ENCODE measurements at places on chromosomes 5 and 9.

DNA sequence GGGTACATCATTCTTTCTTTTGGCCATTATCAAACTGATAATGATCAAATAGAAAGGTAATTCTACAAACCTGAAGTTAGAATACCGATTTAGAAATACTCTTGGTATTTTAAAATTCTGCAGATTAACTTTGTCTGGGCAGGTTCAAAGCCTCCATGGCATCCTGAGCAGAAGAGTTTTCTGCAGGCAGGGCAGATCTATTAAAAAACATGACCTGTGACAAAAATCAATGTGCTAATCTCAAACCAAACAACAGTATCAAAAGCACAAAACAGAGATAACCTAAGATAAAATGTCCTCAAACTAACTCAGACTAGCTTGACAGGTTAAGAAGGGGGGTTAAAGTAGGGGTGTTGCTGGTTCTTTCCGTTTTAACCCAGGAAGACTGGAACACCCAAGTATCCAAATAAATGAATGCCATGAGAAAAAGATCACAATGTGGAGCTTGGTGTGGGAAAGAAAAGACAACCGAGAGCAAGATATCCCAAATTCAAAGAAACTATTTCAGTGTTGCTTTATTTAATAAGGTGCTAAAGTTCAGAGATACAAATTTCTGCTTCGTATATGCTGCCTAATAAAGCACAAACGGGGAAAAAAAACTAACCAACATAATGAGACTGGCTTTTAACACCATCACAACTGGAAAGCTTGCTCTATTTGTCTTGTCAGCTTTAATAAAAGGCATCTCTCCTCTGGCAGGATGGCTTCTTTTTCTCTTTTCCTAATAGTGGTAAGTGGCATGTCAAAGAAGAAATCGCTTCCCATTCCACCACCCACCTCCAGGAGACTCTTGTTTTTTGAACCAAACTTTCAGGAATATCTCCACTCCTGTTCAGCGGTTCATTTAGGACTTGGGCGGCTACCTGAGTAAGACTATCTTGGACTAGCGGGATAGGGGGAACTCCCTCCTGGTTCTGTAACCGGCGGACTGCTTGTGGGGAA is 2.3 kb downstream of the EFNA5 start:
- DNase-seq: no peak

GRCh38 chr9:124239249-124240073 is 18.3 kb upstream of the NEK6 start:
- no peak for DNase-seq

DNA sequence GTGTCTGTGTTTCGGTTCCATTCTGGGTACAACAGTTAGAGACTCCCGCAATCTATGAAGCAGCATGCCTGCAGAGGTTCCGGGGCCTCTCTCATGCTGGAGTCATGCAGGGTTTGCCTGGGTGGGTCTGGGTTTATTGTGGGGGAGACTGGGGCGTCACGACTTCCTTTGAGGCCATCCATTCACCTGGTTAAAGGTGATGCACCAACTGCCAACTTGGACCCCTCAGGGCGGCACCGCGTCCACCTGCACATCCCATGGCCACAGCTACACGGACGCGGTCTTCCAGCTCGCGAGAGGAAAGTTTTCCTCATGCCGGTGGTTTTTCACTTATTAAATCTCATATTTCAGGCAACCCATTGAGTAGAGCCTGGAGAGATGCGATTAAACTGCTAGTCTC is 30.9 kb upstream of the IRX4 start:
- DNase-seq: peak; percentile 38

- no peak for DNase-seq
Observed at GRCh38 chr9:32427111-32427873, 42.8 kb downstream of the ACO1 start.

- peak; percentile 54 for DNase-seq
Observed at GRCh38 chr5:167982-168660, 23.2 kb upstream of the LRRC14B start.

DNA sequence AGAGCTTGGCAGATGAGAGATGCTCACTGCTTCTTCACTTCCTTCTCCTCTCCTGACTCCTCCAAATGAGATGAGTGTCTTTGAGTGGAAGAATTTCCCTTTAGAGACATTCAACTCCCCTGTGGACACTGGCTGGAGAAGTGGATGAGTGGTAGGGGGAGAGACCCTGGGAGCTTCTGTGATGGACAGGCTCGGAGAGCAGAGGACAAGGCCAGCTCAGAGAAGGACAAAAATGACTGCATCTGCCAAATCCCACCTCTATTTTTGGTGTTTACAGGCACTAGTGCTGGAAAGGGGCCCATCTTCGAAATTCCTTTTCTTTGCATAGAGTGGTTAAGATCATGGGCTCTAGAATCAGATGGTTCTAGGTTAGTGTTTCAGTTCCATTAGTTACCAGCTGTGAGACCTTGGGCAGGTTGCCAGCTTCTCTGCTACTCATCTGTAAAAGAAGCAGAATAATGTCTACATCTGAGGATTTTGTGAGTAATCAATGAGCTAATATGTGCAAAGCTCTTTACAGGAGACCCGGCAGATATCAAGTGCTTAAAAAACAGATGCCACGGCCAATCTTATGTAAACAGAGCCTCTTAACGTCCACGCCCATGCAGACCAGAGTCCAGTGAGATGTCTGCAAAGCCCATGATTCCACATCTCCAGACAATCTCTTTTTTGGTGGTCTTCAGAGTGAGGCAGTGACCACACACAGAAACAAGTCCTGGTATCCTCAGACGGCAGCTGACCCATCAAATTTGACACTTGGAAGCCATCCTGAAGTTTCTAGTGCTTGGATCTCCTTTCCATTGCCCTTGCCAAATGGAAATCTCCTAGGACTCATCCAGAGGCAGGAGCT is 13.6 kb upstream of the COL27A1 start:
- DNase-seq: no peak

- DNase-seq: no peak
Observed at GRCh38 chr5:175652741-175653663, 4.9 kb upstream of the HRH2 start.

GRCh38 chr5:38379350-38379937 is 121.1 kb downstream of the EGFLAM start:
- no peak for DNase-seq

- peak; percentile 55 for DNase-seq
Observed at GRCh38 chr9:93815135-93815534, 140.0 kb downstream of the BARX1 start.

GRCh38 chr9:123131258-123131657 is 97.8 kb downstream of the GPR21 start:
- DNase-seq: no peak

GRCh38 chr9:13432904-13433303 is 153.4 kb upstream of the MPDZ start:
- DNase-seq: no peak

GRCh38 chr9:131992906-131993657 is 86.6 kb downstream of the MED27 start:
- DNase-seq: no peak

DNA sequence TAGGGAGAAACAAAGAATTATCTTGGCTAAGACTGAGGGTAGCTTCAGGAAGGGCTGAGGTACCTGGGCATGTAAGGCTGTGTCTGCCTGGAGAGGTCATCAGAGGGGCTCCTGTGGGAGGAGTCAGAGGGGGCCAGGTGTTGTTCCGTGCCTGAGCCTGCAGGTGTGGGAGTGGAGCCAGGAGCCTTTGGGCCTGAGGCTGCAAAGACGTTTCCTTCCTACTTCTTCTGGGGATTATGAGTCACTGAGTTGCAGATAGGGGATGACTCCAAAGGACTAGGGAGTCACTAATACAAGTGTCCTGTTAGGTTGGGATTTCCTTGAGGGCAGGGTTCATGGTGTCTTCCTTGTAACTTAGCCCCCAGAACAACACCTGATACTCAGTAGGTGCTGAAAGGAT is 391.1 kb downstream of the ARHGEF28 start:
- DNase-seq: no peak

GRCh38 chr9:4987961-4988421 is 2.9 kb downstream of the JAK2 start:
- DNase-seq: no peak

DNA sequence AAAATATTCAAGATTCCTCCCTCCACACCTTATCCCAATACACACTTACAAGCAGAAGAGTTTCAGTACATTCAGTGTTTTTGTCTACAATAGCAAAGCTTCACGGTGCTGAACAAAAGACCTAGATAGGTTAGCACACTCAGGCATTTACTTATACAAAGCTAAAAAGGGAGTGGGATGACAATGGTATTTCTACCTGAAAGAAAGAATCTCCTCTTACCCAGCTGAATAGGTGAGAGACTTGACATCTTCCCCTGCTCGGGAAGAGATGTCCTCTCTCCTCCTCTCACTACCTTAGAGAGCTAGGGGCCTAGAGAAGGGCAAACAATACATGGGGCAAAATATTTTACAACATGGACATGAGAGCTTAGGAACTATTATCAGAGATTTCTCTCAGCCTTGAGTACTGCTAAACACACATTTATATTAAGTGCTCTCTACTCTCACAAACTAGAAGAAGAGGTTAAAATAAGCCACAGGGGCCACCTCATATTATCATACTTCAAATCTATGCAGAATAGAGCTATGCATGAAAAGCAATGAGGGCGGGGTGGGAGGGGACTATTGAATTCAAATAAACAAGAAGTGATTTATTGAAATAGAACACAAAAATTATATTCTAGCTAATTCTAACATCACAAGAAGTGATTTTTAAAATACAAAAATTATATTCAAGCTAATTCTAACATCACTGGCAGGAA is 38.6 kb upstream of the RNF38 start:
- DNase-seq: no peak

- DNase-seq: peak; percentile 62
Observed at GRCh38 chr5:178308541-178309092, 76.0 kb upstream of the PHYKPL start.

DNA sequence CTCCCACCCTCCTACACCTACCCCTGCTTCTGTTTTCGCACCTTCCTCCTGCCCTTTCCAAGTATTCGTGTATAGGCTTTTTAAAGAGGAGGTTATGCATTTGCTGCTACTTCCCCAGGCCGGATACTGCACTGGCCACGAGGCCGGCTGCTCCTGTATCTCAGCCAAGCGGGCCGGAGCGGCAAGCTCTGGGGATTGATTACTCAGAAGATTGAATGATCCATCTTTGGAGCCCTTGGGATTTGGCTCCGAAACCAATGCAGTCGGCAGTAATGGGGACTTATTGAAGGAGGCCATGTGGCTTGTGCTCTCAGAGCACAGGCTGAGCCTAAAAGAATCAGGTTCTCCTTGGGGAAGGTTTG is 405.3 kb downstream of the TLE4 start:
- DNase-seq: no peak

DNA sequence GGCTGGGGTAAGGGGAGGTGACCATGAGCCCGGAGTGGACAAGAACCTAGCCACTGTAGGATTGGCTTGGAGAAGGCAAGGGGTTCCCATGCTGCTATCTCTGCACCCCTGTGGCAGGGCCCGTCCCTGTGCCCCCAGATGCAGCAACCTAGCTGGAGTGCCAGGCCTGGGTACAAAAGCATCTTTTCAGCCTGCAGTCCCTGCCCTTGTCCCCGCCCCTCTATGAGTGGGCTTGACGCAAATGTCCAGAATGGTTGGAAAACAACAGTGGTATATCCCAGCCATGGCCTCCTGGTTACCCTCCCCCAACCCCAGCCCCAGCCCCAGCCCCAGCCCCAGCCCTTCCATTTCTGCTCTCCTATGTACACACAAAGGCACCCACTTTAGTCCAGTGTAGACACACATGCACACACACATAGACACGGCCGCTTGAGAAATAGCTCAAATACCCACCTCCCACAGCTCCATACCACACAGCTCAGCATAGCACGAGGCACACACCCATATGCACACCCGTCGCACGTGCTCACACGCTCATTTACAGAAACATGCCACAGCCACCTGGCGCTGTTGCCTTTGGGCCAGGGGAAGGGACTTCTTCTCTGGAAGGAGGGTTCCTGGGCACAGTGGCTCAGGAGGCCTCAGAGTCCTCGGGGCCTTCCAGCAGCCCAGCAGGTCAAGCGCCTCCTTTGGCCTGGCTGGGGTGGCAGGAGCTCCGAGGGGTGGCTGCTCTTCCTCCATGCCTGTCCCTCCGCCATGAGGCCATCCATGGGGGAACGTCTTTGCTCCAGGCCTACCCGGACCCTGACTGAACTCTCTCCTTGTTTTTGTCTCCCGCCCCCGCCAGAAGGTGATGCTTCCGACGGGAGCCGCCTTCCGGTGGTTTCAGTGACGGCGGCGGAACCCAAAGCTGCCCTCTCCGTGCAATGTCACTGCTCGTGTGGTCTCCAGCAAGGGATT is 34.1 kb downstream of the CXXC5 start:
- DNase-seq: no peak

- DNase-seq: peak; percentile 92
Observed at GRCh38 chr9:128117613-128118471, 9.7 kb downstream of the PTGES2 start.

DNA sequence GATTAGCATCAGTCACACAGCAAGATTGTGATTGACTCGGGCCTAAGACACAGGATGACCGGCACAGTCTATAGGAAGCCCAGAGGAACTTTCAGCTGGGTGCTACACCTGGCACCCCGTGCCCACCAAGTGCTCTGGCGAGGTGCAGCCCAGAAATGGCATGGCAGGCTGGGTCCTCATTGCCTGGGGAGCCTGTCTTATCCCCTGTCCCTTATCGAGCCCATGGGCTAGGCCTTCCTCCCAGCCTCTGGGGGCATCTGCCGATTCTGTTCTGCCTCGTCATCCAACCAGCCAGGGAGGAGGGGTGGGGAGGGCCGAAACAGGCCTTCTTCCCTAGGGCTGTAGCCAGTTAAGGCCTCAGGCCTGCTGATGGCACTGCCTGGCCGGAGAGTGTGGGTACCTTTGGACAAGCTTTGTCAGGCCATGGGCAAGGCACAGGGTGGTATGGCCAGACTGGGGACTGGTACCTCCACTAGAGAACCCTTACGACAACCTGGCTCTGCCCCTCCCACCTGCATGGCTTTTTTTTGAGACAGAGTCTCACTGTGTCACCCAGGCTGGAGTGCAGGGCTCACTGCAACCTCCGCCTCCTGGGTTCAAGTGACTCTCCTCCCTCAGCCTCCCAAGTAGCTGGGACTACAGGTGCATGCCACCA is 1.6 kb downstream of the GRK6 start:
- DNase-seq: peak; percentile 73

DNA sequence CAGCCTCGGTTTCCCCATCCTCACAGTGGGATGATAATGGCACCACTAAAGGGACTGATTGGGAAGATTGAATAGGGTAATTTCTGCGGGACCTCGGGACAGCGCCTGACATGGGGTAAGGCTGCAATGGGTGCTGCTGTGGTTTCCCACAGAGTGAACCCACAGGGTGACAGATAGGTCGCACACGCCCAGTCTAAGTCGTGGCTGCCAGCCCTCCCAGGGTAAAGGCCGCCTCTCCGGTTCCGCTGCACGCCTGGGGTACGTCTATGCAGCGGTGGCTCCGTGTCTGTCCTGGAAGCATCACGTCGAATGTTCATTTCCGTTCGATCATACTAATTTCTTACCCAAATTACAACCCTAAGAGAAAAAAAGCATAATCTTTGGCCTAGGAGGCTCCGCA is 631 bp downstream of the CFAP77 start:
- DNase-seq: no peak

GRCh38 chr9:37408933-37409710 is 13.4 kb upstream of the GRHPR start:
- no peak for DNase-seq

GRCh38 chr5:113397046-113397445 is 37.7 kb downstream of the TSSK1B start:
- no peak for DNase-seq

GRCh38 chr9:5510360-5510931 is at the start of gene PDCD1LG2:
Gene PDCD1LG2, plus strand, starts transcription at chr9:5510531. Its CDS starts 12,016 bp downstream, at chr9:5522547.
- DNase-seq: no peak

GRCh38 chr5:78613151-78613533 is 35.4 kb downstream of the LHFPL2 start:
- DNase-seq: no peak

GRCh38 chr5:62256161-62257019 is 49.6 kb upstream of the KIF2A start:
- DNase-seq: no peak

GRCh38 chr9:17967731-17968130 is 388.9 kb downstream of the SH3GL2 start:
- DNase-seq: no peak
